ENCODE measurements at places on chromosomes 3 and 15. TPM values are rescaled to one million over a fixed set of nuclear protein-coding genes. Genes with fewer than 3 reads are reported as not detected.

- DNase-seq: no peak
Observed at GRCh38 chr15:36644191-36644896, 64.9 kb downstream of the CDIN1 start.

DNA sequence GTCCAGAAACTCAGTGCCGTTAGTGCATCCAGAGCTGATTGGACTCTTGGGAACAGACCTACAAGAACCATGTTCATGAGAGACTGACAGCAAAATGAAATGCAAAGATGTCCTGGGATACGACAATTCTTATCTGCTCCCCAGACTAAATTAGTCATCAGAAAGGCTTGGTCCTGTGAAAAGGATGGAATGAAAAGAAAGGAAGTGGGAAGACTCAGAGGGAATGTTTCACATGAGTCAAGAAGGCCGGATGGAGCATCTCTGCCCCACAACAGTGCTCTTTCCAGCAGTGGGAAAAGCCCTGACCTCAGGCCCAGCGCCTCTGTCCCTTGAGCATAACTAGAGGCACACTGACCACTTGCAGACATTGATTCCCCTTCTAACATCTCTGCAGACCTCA is 39.3 kb upstream of the UACA start:
- DNase-seq: no peak

GRCh38 chr15:79176151-79176550 is 85.6 kb upstream of the RASGRF1 start:
- no peak for DNase-seq

The IL17RE gene
- 0.95 TPM for polyA plus RNA-seq

Measured in heart left ventricle (tissue), 16 donors.